CD8-positive, alpha-beta T cell (primary cell): ENCODE measurements at places on chromosomes 5 and 9.
A peak's percentile ranks its signal among the peaks of the same experiment; 100 is the strongest.

- no peak for DNase-seq
Measured at GRCh38 chr9:13750061-13750460, 470.6 kb upstream of the MPDZ start.

DNA sequence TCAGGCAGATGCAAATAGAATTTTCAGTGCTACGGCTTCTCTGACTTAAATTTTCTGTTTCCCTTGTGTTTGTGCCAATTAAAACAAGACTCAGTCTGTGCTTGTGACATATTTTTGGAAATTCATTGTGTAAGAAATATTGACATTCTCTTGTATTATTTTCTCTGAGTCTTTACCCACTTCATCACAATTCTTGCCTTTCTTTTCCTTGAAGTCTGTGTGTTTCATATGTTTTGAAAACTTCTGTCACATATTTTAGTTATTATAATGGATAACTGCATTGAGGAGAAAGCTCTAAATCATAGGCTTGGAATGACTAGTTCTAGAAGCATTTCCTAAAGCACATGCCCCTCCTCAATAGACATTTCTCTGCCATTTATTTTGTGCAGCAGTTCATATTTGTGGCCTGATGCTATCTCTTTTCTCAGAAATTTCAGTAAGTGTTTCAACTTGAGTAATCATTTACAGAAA, 206.6 kb downstream of the PALM2AKAP2 start:
- DNase-seq: no peak

- DNase-seq: no peak
Measured at GRCh38 chr9:87512311-87512710, 14.6 kb downstream of the DAPK1 start.

GRCh38 chr9:137301081-137301947, 757 bp downstream of the NRARP start:
- DNase-seq: no peak

DNA sequence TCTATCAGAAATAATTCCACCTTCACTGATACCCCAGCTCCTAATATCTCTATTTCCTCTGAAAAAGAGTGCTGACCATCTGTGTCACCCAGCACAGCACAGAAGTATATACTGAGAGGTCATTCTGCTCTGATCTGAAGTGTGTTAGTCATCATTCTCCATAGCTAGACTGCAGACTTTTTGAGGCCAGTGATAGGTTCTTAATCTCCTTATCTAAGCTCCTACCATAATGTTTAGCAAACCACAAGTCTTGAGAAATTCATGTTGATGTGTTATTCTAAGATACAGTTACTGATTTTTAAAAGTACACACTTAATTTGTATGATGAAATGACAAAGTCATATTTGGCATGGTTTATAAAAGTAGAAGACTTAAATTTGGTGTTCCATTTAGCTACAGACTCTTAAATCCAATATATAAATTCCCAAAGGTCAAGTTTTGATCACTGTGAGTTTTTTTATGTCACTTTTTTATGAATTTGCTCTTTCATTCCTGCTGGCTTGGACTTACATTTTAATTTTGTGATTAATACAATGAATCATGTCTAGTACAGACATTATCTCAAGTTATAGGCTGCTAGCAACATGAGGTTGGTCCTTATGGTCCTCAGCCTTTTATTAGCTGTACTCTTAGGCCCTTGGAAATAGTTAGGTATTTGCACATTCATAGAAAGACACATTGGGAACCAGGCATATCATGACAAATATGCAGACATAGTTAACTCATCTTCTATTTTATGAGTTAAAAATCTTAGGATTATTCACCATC, 380.8 kb downstream of the EBF1 start:
- no peak for DNase-seq

GRCh38 chr5:65819905-65820240, 97.9 kb downstream of the NLN start:
- no peak for DNase-seq

GRCh38 chr5:145825751-145826180, 9.4 kb downstream of the PRELID2 start:
- DNase-seq: peak; percentile 33

GRCh38 chr5:73722231-73722630, 96.2 kb downstream of the ARHGEF28 start:
- DNase-seq: no peak
